ENCODE measurements at places on chromosomes 11 and 22.

DNA sequence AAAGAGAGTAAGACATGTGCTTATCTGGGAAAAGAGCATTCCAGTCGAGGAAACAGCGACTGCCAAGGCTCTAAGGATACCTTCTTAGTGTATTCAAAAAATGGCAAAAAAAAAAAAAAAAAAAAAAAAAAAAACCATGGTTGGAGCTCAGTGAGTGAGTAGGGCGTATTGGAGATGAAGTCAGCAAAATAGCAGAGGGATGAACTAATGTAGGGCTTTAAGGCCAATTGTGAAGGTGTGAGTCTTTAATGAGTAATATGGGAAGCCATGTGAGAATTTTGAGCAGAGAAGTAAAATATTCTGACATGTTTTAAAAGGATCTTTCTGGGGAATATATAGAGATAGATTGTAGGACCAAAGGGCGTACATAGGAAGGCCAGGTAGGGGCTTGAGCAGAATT, 498.6 kb upstream of the ISX start:
- DNase-seq, result no peak

GRCh38 chr22:26168939-26169314, 335 bp upstream of the SEZ6L start:
- DNase-seq, result no peak

DNA sequence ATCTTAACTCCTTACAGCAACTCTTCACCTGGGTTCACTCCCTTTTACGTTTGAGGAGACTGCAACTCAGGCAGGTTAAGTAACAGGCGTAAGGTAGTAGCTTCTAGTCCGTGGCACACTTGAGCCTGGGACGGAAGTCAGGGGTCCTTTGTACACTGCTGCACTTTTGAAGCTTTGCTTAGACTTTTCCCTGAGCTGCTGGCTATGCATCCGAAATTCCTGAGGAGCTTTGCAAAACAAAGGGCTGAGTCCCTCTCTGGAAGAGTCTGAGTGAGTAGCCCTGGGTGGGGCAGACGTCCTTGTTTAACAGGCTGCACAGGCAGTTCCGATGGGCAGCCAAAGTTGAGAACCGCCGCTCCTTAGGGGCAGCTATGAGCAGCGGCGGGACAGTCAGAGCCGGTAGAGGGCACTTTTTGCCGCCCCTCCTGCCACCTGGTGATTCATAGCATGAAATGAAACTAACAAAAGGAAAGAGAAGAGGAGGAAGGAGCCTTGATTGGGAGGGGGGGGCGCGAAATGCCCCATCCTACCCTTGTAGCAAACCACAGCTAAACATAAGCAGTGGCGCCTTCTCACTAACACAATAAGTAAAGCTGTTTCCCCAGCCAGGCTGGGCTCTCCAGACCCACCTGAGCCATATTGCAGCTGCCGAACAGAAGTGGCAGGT, 1.4 kb downstream of the TMEM109 start:
- DNase-seq, result peak; percentile 93

GRCh38 chr11:20111871-20112270, 48.4 kb downstream of the DBX1 start:
- no peak for DNase-seq

DNA sequence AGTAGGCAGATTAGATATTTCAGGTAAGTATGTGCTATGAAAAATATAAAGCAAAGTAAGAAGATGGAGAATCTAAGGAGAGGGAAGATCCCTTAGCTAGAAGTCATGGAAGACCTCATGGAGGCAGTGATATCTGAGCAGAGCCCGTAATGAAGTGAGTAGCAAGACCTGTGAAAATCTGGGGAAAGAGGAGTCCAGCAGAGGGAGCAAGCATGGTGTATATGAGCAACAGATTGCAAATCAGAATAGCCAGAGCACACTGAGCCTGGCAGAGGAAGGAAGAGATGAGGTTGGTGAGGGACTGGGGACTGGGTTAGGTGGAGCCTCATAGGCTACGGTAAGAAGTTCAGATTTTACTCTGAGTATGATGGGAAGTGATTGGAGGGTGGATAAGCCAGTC, 9.4 kb downstream of the LHFPL7 start:
- DNase-seq, result no peak

DNA sequence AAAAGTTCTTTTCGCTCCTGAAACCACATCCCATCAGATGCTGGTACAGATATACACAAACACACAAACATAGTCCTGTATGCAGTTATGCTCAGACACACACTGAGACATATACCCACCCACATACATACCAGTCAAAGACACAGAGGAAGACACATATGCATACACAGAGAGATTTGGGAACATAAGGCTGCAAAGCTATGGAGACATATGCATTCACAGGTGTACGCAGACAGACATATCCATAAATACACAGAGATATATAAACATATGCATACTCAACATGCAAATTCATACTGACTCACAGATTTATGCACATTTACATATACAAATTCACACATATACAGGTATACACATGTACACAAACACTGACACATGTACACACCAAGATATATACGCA, 6.0 kb downstream of the PRG3 start:
- no peak for DNase-seq
